ENCODE measurements at places on chromosomes 4 and X.

DNA sequence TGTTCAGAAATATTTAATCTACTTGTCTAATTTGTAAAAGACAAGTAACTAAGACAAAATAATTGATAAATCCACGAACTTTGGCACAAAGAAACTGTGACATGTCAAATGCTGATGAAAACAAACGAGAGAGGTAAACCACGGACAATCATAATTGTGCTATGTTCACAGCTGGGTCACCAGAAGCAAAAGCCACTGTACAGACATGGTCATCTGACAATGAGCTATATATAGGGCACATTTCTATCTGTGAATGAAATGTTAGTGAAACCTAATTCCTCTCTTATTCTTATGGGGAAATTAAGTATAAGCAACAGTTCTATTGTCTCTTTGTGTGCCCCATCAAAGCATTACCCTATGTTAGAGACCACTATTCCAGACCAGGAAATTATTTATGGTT is 444.0 kb upstream of the TRAM1L1 start:
- H3K4me1 ChIP-seq, result no peaks in the 10 kb centered on the region
- no peak overlapping the region for H3K27ac ChIP-seq
- H3K27me3 ChIP-seq, result no peaks in the 10 kb centered on the region
- DNase-seq, result no peak
- H3K36me3 ChIP-seq, result no peaks in the 10 kb centered on the region

DNA sequence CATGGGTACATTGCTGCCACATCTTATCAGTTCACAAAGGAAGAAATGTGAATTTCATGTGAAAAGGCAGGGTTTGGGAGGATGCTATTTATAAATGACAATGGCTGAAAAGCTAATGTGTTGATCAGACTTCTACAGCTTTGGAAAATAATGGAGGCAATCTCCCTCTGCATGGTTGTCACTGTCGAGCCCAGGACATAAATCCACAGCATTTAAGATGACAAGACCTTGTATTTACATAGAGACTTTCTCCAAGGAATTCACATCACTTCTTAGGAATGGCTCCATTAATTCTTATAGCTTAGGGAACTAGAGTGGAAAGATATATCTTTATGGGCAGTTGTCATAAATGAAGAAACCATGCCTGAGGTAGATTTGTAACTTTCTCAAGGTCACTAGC is 66.7 kb downstream of the CBLL2 start:
- no peak overlapping the region for H3K27ac ChIP-seq
- no peak overlapping the region for H3K4me3 ChIP-seq
- no peaks in the 10 kb centered on the region for H3K4me1 ChIP-seq

DNA sequence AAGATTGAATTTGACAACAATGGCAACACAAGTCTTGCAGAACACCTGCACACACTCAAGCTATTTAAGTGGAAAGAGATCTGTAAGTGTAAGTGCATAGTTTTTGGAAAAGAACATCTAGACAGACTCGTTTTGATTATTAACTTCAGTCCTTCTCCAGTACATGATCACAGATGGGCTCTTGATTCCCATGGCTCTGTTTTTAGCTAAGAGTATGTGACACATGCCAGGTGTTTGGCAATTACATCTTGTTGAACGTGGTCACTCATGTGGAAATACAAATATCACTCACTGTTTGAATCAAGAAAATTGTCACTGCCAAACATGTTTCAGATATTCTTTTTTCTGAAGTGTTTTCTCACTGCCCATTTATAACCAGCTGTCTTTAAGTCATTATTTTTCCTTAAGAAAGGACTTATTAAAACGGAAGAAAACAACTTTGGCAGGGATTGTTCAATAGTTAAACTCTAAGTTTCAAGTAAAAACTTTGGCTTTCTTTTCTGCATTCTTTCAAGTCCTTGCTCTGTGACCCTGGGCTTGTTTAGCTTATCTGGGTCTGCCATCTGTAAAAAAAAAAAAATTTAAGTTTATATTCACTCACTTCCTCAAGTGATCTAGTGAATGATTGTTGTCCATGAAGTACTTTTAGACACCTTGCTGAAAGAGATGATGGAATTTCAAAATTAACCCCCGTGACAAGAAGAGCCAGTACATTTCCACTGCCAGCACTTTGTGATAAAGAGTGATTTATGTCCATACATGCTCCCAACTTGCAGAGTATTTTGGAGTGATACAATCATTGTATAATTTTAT is 125.4 kb downstream of the ATXN3L start:
- no peaks in the 10 kb centered on the region for H3K4me1 ChIP-seq
- no peak overlapping the region for H3K27ac ChIP-seq

DNA sequence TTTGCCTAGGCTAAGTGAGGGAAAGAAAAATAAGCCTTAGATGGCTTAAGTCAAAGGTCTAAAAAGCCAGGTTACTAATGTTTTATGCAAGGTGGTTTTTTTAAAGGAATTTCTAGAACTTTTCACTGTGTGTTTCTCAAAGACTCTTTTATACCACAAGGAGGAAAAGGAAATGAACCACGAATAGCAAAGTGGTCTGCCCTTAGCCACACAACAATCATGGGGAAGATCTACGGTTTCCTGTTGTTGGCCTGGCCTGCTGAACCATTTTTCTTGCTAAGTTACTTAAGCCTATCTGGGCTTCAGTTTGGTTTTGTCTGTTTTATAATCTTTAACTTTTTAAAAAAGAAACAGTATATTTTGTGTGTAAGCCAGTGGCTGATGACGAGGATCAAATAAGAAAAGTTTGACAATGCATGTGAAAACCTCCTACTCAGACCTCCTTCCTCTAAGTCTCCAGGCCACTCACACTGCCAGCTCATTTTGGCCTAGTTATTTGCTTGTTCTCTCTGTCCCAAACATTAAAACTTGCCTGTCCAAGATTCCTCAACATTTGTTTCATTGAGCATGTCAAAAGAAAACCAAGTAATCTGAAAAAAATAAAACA is 56.7 kb upstream of the COL25A1 start:
- H3K27ac ChIP-seq, result peak overlapping the region; percentile 86
- peaks cover 13% of the 10 kb centered on the region for H3K36me3 ChIP-seq
- DNase-seq, result peak; percentile 66
- H3K27me3 ChIP-seq, result peaks cover 62% of the 10 kb centered on the region

DNA sequence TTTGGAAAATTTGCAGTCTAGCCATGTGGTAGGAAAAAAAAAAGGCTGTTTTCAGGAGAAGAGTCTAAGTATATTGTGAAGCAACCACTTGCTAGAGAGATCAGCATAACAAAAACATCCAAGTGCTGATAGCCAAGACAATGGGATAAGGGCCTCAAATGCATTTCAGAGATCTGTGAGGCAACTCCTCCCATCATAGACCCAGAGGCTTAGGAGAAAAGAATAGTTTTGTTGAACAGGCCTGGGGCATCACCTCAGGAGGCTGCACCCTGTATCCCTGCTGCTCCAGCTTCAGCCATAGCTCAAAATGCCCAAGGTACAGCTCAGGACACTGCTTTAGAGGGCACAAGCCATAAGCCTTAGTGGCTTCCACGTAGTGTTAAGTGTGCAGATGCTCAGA is 13.6 kb upstream of the GPR174 start:
- H3K4me1 ChIP-seq, result peaks cover 15% of the 10 kb centered on the region
- H3K27ac ChIP-seq, result no peak overlapping the region
- H3K27me3 ChIP-seq, result no peaks in the 10 kb centered on the region

- no peaks in the 10 kb centered on the region for H3K4me1 ChIP-seq
- no peak for DNase-seq
- no peaks in the 10 kb centered on the region for H3K36me3 ChIP-seq
- H3K27me3 ChIP-seq, result no peaks in the 10 kb centered on the region
These were observed 460.7 kb upstream of the SMIM31 start for GRCh38 chr4:164293203-164293602.

- DNase-seq, result no peak
- no peaks in the 10 kb centered on the region for H3K27me3 ChIP-seq
- no peaks in the 10 kb centered on the region for H3K4me1 ChIP-seq
These were observed 202.0 kb downstream of the RRAGB start for GRCh38 chrX:55919367-55920221.

GRCh38 chr4:41307638-41308037 is 50.9 kb downstream of the UCHL1 start:
- DNase-seq, result no peak
- H3K36me3 ChIP-seq, result no peaks in the 10 kb centered on the region
- no peaks in the 10 kb centered on the region for H3K4me1 ChIP-seq

- no peak overlapping the region for H3K4me3 ChIP-seq
- no peaks in the 10 kb centered on the region for H3K36me3 ChIP-seq
- H3K27me3 ChIP-seq, result no peaks in the 10 kb centered on the region
- H3K27ac ChIP-seq, result no peak overlapping the region
- DNase-seq, result no peak
- H3K4me1 ChIP-seq, result no peaks in the 10 kb centered on the region
These were observed 473.8 kb downstream of the SPRY1 start for GRCh38 chr4:123870216-123870876.

GRCh38 chrX:138082251-138082650 is 516.3 kb downstream of the ZIC3 start:
- no peak overlapping the region for H3K4me3 ChIP-seq
- no peaks in the 10 kb centered on the region for H3K36me3 ChIP-seq
- H3K27ac ChIP-seq, result no peak overlapping the region
- no peaks in the 10 kb centered on the region for H3K4me1 ChIP-seq
- no peak for DNase-seq
- no peaks in the 10 kb centered on the region for H3K27me3 ChIP-seq

DNA sequence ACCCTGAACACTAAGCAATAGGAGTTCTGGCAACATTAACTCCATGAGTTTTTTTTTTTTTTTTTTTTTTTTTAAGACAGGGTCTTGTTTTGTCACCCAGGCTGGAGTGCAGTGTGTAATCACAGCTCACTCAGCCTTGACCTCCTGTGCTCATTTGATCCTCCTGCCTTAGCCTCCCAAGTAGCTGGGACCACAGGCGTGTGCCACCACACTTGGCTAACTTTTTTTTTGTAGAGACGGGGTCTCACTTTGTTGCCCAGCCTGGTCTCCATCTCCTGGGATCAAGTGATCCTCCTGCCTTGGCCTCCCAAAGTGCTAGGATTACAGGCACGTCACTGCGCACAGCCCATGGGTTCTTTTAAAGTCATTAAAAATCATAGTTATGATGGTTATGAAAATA is 5.1 kb downstream of the RHOH start:
- no peak for DNase-seq
- no peaks in the 10 kb centered on the region for H3K27me3 ChIP-seq
- peaks cover 83% of the 10 kb centered on the region for H3K36me3 ChIP-seq
- H3K4me1 ChIP-seq, result peaks cover 41% of the 10 kb centered on the region
- H3K4me3 ChIP-seq, result peak overlapping the region; percentile 93

- H3K4me3 ChIP-seq, result no peak overlapping the region
- H3K36me3 ChIP-seq, result peaks cover 2% of the 10 kb centered on the region
- H3K4me1 ChIP-seq, result peaks cover 6% of the 10 kb centered on the region
- no peak for DNase-seq
- H3K27me3 ChIP-seq, result no peaks in the 10 kb centered on the region
- no peak overlapping the region for H3K27ac ChIP-seq
These were observed 96.4 kb upstream of the STIM2 start for GRCh38 chr4:26764231-26764630.

DNA sequence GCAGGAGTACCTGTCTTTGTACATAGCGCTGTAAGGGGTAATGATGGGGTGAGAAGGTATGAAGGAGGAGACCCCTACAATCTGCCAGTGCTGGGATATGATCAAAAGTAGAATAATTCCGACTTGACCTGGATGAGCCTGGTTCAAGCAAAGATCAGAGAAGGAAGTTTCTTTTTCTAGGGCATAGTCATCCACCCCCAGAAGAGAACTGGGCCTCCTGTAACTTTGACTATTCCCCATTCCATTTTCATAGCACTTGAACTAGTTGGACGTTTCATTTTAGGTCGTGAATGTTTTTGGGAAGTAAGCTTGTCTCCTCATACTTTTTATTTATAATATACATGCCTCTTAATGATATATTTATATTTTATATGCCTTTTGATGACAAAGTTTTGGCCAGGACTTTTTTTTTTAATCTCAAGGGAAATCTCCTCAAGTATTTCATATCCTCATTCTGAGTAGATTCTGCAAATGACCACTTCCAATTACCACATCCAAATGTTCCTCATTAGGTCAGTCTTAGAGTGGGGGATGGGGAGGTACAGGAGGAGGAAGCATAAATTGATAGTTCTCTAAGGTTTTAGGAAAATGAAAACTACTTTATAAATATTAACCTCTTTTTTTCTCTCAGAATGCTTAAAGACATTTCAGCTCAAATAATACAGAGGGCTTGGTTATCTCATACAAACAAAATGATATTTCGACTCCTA is 3.5 kb downstream of the CXorf58 start:
- no peak overlapping the region for H3K4me3 ChIP-seq
- H3K36me3 ChIP-seq, result no peaks in the 10 kb centered on the region
- no peak overlapping the region for H3K27ac ChIP-seq
- H3K27me3 ChIP-seq, result no peaks in the 10 kb centered on the region

GRCh38 chr4:108426493-108426892 is 193.9 kb upstream of the RPL34 start:
- H3K36me3 ChIP-seq, result peaks cover 15% of the 10 kb centered on the region
- H3K4me3 ChIP-seq, result no peak overlapping the region
- H3K4me1 ChIP-seq, result peaks cover 46% of the 10 kb centered on the region
- DNase-seq, result no peak
- no peak overlapping the region for H3K27ac ChIP-seq
- H3K27me3 ChIP-seq, result no peaks in the 10 kb centered on the region

GRCh38 chr4:184849185-184849584 is 23.4 kb upstream of the ACSL1 start:
- no peaks in the 10 kb centered on the region for H3K36me3 ChIP-seq
- H3K4me1 ChIP-seq, result peaks cover under 1% of the 10 kb centered on the region
- peaks cover 25% of the 10 kb centered on the region for H3K27me3 ChIP-seq
- H3K27ac ChIP-seq, result no peak overlapping the region

GRCh38 chr4:122334828-122335227 is 44.0 kb upstream of the ADAD1 start:
- no peak for DNase-seq
- H3K36me3 ChIP-seq, result peaks cover 33% of the 10 kb centered on the region
- no peak overlapping the region for H3K4me3 ChIP-seq
- H3K27me3 ChIP-seq, result no peaks in the 10 kb centered on the region
